Activated naive CD8-positive, alpha-beta T cell treated with anti-CD3 and anti-CD28 coated beads, Interleukin-2, amount 10 ng/mL, durations not matched to agents 7 days and 5 days (primary cell): ENCODE measurements at places on chromosomes 11 and 22. TPM values are rescaled to one million over a fixed set of nuclear protein-coding genes. Genes with fewer than 3 reads are reported as not detected.

Gene TOLLIP
- total RNA-seq, result 36.7 TPM

Gene GPR83
- 0.17 TPM for total RNA-seq

Gene RASSF10
- not detected for total RNA-seq

Gene KLHDC7B
- total RNA-seq, result 18.8 TPM

Gene DERL3
- total RNA-seq, result 9.6 TPM

DNA sequence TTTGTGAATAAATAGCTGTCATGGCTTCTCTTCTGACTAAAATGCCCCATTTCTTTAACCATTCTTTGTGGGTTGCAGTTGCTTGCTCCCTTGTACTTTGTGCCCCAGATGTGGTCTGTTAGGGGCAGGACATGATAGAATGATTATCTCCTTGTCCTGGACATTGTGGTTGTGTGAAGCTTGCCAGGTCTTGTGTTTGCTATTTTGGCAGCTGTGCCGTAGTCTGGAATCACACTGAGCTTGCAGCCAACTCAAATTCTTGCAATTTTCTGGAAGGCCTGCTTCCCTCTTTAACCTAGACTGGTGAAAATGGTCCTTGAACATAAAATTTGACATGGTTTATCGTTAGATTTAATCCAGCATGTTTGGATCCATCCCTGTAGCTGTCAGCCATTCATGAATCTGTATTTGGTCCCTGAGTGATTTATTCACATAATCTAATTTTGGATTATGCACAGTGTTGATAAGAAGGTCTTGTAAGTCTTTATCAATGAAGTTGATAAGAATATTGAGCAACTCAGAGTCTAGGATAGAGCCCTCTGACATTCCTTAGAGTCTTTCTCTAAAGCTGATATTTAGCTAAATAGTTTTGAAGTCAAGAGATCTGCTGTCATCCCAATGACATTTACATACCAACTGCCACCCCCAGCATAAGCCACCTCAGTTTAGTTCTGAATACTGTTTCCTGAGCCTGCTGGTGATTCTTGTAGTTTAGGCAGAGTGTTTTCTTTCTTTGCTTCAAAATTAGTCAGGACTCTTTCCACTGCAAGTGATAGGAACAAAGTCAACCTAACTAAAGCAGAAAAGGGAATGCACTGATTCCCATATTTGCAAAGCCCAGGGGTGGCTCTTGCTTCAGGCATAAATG lies 9.8 kb downstream of the SPON1 start:
- H3K27me3 ChIP-seq, result peaks cover 5% of the 10 kb centered on the region
- no peaks in the 10 kb centered on the region for H3K36me3 ChIP-seq
- no peak for DNase-seq
- H3K4me1 ChIP-seq, result peaks cover 12% of the 10 kb centered on the region
- no peak overlapping the region for H3K27ac ChIP-seq

DNA sequence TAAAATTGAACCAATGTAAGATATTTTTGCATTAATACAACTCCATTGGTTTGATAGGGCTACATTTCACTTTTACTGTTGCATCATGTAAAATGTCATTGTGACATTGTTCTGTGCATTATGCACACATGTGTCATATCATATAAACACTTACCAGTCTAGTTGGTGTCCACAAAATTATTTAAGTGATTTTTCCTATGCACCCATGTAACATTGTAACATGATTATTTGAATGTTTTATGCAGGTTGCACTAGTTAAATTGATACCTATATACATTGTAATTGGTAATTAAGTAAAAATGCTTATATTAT lies 9.6 kb upstream of the BIRC3 start:
- no peaks in the 10 kb centered on the region for H3K27me3 ChIP-seq
- no peak for DNase-seq
- H3K4me1 ChIP-seq, result peaks cover 41% of the 10 kb centered on the region

- no peaks in the 10 kb centered on the region for H3K27me3 ChIP-seq
- no peak for DNase-seq
- H3K4me1 ChIP-seq, result peaks cover 4% of the 10 kb centered on the region
- no peak overlapping the region for H3K27ac ChIP-seq
- no peak overlapping the region for H3K4me3 ChIP-seq
Measured at GRCh38 chr11:17861036-17861755, 126.6 kb downstream of the KCNC1 start.

GRCh38 chr11:31913985-31914384 lies 102.9 kb upstream of the PAX6 start:
- H3K36me3 ChIP-seq, result no peaks in the 10 kb centered on the region
- H3K27me3 ChIP-seq, result peaks cover 4% of the 10 kb centered on the region
- H3K4me1 ChIP-seq, result no peaks in the 10 kb centered on the region

DNA sequence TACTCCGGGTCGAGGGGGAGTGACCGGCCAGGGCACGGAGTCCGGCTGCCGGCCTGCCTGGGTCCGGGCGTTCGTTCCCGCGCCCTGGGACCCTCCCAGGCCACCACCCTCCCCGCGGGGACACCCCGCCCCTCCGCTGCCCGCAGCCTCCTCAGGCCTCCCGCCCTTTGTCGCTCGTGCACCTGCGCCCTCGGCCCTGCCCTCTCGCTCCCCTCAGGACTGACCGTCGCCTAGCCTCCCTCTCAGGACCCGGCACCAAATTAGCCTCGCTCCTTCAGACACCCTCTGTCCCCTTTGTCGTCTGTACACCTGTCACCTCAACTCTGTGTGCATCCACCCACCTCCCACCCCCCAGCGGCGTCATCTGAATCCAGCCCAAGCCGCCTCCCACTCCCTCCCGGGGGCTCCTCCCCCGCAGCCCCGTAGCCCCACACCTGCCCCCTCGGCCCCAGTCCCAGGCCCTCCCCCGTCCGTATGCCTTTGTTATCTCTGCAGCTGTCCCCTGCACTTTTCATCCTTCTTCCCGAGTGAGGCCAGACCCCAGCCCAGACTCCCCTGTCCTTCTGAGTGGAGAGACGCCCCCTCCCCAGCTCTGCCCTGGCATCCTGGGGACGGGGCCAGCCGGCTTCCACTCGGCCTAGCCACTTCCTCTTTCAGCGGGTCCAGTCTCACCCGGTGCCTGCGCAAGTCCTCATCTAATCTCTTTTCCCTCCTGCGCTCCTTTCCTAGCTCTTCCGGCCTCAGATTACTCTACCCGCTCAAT lies 643 bp downstream of the TIGD3 start:
- peak overlapping the region; percentile 91 for H3K27ac ChIP-seq
- DNase-seq, result no peak
- H3K27me3 ChIP-seq, result no peaks in the 10 kb centered on the region
- peaks cover 7% of the 10 kb centered on the region for H3K36me3 ChIP-seq
- H3K4me1 ChIP-seq, result peaks cover 14% of the 10 kb centered on the region

DNA sequence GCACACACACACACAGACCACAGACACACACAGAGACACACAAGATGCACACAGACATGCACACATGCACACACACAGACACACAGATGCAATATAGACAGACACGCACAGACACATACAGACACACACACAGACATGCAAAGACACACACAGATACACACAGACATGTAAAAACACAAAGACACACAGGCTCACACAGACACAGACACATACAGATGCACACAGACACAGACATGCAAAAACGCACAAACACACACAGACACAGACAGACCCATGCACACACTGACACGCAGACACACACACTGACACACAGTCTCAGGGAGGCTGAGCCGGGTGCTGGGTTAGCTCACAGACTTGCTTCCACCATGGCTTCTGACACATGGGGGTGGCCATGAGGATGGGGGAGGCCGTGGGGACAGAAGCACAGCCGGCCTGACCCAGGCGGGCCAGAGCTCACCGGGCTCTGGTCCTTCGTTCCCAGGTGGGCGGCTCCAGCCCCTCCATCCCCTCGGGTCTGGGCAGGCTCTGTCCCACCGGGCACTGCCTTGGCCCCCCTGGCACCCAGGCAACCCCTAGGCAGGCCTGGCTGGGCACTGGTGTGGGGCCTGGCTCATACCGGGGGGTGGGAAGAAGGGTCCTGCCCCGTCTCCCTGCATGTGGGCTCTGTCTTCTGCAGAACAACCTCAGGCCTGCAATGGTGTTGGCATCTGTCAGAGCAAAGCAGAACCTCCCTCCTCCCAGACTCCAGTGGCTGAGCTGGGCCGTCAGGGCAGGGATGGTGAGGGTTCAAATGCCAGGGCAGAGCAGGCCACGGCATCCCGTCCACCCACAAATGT lies 1489.5 kb downstream of the BRD1 start:
- DNase-seq, result no peak
- H3K27me3 ChIP-seq, result peaks cover 3% of the 10 kb centered on the region
- H3K4me3 ChIP-seq, result no peak overlapping the region
- no peaks in the 10 kb centered on the region for H3K4me1 ChIP-seq
- no peaks in the 10 kb centered on the region for H3K36me3 ChIP-seq

DNA sequence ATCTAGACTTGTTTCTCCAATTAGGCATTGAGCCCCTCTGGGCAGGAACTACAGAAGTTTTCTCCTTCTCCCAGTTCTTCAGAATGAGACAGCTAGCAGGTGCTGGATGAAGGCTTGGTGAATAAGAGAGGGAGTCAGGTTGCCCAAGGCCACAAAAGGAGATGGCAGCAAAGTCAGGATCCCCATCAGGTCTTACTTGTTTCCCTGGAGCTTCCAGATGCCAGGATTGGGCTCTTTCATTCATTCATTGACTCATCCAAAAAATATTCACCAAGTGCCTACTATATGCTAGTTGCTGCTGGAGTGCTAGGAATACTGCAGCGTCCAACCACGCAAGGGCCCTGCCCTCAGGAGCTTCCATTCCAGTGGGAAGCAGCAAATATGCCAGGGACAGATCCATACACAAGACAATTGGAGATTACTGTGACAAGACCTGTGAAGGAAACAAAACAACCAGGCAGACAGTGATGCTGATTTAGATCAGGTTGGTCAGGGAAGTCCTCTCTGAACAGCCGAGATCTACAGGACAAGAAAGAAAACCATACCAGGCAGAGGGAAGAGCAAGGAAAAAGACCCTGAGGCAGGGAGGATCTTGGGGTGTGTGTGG lies 24.6 kb upstream of the LMO1 start:
- no peak overlapping the region for H3K4me3 ChIP-seq
- H3K27ac ChIP-seq, result no peak overlapping the region
- no peak for DNase-seq

- no peak overlapping the region for H3K4me3 ChIP-seq
- no peak overlapping the region for H3K27ac ChIP-seq
- no peak for DNase-seq
- no peaks in the 10 kb centered on the region for H3K27me3 ChIP-seq
- H3K36me3 ChIP-seq, result no peaks in the 10 kb centered on the region
Measured at GRCh38 chr11:134359646-134360045, 27.9 kb downstream of the GLB1L2 start.

- H3K4me3 ChIP-seq, result no peak overlapping the region
- no peak for DNase-seq
- H3K27ac ChIP-seq, result no peak overlapping the region
- H3K27me3 ChIP-seq, result peaks cover 17% of the 10 kb centered on the region
- no peaks in the 10 kb centered on the region for H3K4me1 ChIP-seq
Measured at GRCh38 chr11:116687458-116688201, 85.2 kb downstream of the BUD13 start.

DNA sequence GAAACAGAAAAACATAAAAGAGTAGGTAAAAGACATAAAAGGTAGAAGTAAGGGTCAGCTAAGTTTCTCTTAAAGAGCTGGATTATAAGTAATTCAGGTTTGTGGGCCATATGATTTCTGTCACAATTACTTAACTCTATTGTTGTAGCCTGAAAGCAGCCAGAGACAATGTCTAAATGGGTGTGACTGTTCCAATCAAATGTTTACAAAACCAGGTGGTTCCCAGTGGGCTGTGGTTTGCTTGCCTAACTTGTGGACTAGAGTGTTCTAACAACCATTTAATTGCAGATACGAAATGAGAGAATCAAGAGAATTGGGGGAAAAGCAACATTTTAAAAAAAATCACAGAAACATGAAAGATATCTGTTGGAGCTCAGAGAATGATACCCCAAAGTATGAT lies 22.6 kb downstream of the OR6M1 start:
- no peak overlapping the region for H3K27ac ChIP-seq
- no peaks in the 10 kb centered on the region for H3K36me3 ChIP-seq
- DNase-seq, result no peak
- H3K4me3 ChIP-seq, result no peak overlapping the region
- H3K27me3 ChIP-seq, result peaks cover 9% of the 10 kb centered on the region

DNA sequence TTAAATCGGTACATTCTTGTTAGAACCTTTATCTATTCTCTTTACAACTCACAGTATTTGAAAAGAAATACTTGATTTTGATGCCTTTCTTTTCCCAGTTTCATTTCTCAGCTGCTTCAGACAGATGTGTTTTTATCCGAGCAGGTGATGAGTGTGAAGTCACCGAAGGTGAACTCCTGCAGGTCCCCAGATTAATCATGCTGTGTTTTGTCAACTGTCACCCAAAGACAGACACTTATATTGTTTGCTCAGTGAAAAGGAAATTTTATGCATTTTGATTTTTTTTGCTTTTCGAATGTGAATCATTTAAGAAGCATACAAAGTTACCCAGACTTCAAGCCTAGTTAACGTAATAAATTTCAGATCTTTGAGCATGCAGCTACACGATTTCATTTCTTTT lies 7.8 kb upstream of the TMPRSS13 start:
- H3K36me3 ChIP-seq, result peaks cover 2% of the 10 kb centered on the region
- no peak for DNase-seq
- peaks cover 40% of the 10 kb centered on the region for H3K4me1 ChIP-seq
- H3K27ac ChIP-seq, result no peak overlapping the region
- no peak overlapping the region for H3K4me3 ChIP-seq

DNA sequence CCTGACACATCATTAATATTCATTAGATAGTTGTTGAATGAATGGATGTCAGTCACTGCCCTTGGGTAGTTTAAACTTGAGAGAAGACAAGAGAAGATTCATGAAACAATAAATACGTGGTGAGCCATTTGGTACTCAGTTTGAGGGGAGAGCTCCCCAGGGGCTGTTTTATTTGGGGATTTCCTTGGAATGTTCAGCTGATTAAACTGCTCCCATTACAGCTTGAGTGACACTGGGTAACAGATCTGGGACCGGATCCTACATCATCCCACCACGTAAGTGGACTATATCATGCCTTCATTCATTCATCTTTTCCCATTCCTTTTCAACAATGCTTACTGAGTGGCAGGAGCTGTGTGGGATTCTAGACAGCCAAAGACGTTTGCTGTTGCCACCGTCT lies 162.0 kb downstream of the FAT3 start:
- DNase-seq, result no peak
- H3K4me1 ChIP-seq, result no peaks in the 10 kb centered on the region
- no peaks in the 10 kb centered on the region for H3K36me3 ChIP-seq

DNA sequence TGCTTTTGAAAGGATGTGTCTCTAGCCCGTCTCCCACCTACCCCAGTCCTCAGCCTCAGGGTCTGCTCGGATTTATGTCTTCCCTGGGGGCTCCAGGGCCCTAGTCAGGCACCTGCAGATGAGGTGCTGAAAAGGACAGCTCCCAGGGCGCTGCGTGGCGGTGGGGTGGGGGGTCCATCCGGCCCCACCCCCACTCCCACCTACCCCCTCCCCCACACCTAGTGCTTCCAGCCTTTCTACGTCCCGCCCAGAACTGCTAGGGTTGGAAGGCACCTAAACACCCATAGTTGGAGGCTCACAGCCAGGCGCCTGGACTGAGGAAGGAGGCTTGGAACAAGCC lies 1.4 kb upstream of the ROBO3 start:
- H3K27ac ChIP-seq, result no peak overlapping the region
- DNase-seq, result no peak
- no peak overlapping the region for H3K4me3 ChIP-seq
- H3K4me1 ChIP-seq, result peaks cover 11% of the 10 kb centered on the region

- no peak for DNase-seq
- no peaks in the 10 kb centered on the region for H3K27me3 ChIP-seq
Measured at GRCh38 chr11:86161336-86161735, 83.2 kb upstream of the EED start.
